ENCODE measurements at places on chromosomes 16 and 17.

DNA sequence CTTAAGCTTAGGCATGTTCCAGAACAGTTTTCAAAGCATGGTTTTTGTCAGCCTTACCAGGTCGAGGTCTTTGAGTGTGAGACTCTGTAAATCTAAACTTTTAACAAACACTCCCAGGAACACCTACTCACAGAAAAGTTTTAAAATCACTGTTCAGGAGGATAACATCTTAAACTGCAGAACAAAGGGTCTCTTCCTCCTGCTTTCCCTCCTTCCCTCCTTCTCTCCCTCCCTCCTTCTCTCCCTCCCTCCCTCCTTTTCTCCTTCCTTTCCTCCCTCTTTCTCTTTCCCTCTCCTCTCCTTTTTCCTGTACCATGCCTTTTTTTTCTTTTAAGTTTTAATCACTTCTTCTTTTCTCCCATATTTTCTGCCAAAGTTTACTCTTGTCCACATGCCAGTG, 153.5 kb upstream of the MAF start:
- DNase-seq: no peak

DNA sequence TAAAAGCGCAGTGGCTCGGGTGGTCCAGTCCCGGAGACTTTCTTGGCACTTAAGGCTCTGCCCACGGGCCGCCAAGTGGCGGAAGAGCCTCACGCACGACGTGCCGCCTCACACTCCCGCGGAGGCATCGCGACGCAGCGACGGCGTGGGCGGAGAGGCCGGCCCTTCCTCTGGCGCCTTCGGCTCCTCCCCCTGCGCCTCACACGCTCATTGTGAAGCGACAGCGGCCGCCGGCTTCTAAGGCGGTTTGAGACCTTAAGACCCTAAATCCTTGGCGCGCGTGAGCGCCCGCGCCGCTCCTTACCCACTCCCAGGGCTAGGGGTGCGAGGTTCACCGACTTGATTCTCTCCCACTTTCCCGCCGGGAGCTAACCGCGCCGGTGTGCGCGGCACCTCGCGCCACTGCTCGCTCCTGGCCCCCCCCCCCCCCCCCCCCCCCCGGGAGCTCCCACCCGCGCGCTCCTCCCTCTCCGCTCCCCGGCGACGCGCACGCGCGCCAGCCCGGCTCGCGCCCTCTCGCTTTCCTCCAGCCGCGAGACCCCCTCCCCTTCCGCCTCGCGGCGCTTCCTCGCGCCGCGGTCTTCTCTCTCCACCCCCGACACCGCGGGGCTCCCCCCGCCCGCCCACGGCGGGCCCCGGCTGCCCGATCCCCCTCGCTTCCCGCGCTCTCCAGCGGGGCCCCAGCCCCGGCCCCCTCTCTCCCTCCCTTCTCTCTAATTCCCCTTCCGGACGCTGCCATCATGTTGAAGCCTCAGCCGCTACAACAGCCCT, at the start of gene ATXN2L:
ATXN2L (plus strand) TSS at position 480 of the 771 bp plus-strand sequence; CDS start at position 741, 261 bp downstream.
- peak; percentile 95 for DNase-seq

GRCh38 chr17:29592850-29593551, at the start of gene ANKRD13B:
Gene ANKRD13B (plus strand): TSS chr17:29593132. CDS start chr17:29593622, 490 bp downstream.
- DNase-seq: peak; percentile 63

DNA sequence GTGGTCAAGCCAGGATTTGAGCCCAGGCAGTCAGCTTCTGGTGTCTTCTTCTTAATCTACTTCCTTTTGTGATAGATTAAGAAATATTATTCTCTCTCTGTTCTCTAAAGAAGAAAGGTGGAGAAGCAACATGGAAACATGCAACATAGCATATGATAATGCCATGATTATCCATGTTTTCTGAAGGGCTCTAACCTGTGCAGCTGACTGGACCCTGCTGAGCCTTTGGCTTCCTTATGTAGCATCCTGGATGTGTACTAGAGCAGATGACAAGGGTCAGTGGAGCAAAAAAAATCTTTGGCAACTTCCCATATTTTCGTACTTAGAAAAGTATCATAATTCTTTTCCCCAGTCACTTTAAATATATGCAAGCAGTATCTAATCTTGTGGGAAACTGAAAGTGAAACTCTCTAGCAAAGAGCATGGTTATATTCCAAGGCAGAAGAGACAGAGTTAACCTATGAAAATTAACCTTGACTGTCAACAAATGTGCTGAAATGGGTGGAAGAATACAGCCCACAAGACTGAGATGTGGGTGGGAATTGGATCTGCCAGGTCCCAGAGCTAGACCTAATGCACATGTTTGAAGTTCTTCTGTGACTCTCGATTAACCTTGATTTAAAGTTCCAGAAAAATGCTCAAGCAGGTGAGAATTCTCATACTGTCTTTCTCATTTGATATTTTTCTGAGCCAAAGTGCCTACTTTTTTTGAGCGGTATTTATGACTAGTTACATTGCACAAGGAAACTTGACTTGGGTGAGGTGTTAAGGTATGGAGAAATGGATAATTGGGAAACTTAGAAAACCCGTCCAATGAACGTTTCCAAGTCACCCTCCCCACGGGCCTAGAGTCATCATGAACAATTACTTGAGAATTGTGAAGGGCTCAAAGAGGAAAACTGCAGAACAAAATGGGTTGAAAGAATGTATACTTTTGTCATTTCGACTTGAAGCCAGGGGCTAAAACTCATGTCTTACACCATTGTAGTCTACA, 248.6 kb downstream of the FTO start:
- peak; percentile 4 for DNase-seq
